ENCODE measurements at places on chromosomes 1 and 21.

DNA sequence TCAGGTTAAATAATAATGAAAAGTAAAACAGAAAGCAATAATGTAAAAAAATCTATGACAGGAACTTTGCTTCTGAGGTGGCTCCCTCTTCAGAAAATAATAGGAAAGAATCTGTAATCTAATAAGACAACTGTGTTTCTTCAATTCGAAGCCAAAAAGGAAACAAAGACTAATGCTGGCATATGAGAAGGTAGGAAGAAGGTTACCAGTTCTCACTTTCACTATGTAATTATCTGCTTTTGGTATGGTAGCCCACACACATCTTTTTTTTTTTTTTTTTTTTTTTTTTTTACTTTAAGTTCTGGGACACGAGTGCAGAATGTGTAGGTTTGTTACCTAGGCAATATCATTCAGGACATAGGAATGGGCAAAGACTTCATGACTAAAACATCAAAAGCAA is 47.1 kb downstream of the COP1 start:
- DNase-seq, result no peak

- no peak for DNase-seq
These were observed 18.8 kb upstream of the GRIK1 start for GRCh38 chr21:29958551-29958950.

DNA sequence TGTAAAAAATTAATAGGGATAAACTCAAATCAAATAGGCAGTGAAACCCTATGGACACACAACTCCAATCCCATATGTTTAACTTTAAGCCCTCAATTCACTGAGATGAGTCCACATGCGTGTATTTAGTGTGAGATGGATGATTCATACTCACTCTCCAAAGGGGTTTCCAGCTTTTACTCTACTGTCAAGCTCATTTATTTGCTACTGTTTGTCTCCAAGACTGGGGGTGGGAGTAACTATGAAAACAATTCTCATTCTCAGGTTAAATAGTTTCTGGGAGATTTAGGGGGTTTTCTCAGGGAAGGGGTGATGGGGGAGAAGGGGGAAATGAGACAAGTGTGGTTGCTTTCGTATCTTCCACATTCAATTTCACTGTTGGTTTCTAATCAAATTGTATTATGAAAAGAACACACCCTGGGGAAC is 2.7 kb downstream of the RAB29 start:
- DNase-seq, result no peak

GRCh38 chr1:152034654-152035538 is 1.9 kb downstream of the S100A11 start:
- DNase-seq, result peak; percentile 71

DNA sequence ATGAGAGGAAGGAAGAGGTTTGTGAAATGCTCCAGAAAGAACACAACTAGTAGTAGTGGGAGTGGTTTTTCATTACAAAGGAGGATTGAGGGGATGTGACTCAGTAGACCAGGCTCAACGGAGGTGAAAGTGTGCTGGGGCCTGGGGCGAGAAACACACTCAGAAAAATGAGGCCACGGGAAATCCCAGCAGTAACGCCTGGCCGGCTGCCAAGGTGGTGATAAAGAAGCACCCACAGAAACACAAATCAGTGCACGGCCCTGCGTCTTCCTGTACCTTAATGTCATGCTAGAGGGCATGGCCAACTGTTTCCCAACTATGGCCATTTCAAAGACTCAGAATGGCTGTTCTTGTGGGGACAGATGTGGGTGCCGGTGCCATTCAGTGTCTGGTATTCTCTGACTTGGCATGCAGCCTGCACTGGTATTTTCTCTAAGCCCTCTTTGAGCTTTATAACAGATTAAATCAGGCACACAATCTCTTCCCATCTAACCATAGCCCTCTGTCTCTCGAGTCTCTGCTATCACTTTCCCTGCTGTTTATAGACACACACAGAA is 38.2 kb downstream of the URB2 start:
- DNase-seq, result peak; percentile 91

- DNase-seq, result no peak
These were observed 3.9 kb upstream of the ACKR1 start for GRCh38 chr1:159200769-159201168.

- DNase-seq, result no peak
These were observed 14.9 kb downstream of the MAP3K7CL start for GRCh38 chr21:29145354-29145782.

GRCh38 chr1:143691400-143691891 is 280.3 kb downstream of the FAM72C start:
- DNase-seq, result no peak

- no peak for DNase-seq
These were observed 335.7 kb upstream of the NCAM2 start for GRCh38 chr21:20662514-20662913.

DNA sequence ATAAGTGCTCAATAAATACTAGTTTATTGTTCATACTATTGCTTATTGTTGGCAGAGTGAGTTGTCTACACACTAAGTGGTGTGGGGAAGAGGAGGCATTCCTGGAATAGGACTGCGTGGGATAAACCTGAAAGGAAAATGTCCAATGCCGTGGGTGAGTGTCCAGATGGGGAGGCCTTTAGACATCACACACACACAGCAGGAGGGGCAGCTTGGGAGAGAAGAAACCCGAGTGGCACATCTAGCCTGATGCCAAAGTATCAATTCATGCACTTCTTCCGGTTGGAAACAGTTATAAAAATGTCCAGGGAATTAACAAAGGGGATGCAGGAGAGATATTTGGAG is 27.3 kb downstream of the CCN1 start:
- DNase-seq, result no peak

GRCh38 chr1:100249155-100249536 is 488 bp downstream of the DBT start:
- DNase-seq, result no peak

DNA sequence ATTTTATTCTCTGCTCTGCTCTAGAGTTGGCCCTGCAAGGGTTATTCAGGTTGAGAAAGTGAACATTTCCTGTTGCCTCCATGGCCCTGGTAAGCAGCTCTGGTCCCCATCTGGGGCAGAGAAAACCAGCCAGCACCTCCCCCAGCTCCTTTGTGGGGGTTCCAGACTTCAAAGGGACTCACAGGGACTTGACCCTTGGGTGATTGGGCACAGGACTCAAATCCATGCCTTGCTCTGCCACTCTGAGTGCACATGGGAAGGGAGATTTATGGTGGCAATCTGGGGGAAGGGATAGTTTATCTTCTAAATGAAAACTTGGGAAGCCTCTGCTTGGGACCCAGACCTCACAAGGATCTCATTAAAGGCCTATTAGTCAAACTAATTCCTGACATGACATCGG is 212.8 kb downstream of the FOXD2 start:
- DNase-seq, result no peak

DNA sequence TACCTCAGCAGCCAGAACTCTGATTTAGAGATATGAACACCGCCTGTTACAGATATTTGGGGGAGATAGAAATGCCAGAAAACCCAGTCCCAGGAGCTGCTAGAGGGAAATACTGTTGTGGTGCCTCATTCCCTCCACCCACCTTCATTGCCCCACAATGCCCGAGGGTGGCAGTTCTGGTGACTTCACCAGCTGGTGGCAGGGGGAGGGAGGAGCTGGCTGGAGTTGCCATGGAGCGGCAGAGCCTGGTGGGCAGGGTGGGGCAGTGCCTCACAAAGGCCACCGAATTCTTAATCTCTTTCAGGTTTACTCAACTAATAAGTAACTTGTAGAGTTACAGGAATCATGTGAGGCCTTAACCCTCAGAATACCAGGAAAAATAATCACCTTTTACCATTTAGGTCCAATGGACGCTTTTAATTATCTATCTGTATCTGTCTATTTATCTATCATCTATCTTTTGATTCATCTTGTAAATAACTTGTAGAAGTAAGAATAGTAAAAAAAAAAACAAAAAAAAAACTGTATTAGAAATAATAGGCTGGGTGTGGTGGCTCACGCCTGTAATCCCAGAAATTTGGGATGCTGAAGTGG is 11.7 kb upstream of the S100A11 start:
- peak; percentile 75 for DNase-seq

DNA sequence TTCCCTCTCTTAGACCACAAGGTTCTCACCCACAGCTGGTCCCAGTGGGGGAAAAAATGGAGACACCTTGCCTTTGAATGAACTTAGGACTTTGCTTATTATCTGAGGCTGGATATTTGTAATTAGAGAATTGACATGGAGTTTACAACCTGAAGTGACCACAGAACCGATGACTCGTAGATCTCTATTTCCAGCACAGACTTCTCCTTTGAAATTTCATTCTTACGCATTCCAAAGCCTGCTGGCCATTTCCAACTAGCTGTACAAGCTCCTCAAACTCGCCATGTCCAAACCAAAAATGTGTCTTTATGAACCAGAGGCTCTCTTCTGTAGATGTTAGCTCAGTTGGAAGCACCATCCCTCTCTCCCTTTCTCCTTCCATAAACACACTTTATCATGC is 12.0 kb downstream of the RAB7B start:
- DNase-seq, result no peak

GRCh38 chr1:203599875-203600781 is 26.5 kb upstream of the ATP2B4 start:
- no peak for DNase-seq

GRCh38 chr1:48873944-48874343 is 97.3 kb upstream of the BEND5 start:
- no peak for DNase-seq

DNA sequence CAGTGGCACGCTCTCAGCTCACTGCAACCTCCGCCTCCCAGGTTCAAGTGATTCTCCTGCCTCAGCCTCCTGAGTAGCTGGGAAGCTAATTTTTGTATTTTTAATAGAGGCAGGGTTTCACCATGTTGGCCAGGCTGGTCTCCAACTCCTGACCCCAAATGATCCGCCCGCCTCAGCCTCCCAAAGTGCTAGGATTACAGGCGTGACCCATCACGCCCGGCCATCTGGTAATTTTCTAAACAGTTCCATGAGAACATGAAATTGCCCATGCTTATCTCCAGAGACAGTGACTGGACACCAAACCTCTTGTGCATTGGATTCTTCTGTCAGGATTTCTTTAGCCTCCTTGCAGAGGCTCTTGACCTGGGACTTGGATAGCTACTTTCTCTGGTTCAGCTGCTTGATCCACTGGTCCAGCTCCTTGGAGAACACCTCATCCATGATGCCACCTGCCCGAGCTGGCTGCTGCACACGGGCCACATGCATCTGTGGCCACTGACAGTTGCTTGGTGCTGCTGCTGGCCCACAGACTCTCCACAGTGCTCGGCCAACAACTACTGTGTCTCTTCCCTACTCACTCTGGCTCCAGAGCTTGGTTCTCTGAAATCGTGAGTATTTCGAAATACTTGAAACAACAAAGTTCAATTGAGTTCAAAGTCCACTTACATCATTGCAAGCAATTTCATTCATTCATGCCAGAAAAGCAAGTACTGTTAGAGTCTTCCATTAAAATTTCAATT is 40.0 kb upstream of the CTPS1 start:
- DNase-seq, result no peak

DNA sequence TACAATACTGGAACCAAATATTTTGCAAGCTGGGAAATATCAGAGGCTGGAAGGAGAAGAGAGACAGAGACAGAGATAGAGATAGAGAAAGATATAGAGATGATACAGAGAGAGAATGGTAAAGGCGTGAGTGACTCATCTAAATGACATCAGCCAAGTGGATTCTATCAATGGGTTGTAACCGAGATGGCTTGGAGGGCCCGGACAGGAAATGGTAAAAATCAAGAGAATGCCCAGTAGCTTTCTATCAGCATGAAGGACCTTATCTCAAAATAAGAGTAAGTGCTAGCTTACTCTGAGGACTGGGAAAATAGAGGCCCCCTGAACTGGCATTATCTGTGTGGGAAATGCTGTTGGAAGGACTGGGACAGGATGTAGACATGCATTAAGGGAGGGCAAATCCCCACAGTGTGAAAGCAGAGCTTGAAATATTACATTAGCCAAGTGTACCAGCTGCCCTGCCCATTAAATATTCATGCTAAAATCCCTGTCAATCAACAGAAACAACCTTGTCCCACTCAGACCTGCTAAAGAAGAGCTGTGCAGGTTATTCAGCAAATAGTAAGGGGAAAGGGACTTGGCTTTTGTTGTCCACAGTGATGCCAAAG is 76.6 kb upstream of the ZNF644 start:
- DNase-seq, result no peak

DNA sequence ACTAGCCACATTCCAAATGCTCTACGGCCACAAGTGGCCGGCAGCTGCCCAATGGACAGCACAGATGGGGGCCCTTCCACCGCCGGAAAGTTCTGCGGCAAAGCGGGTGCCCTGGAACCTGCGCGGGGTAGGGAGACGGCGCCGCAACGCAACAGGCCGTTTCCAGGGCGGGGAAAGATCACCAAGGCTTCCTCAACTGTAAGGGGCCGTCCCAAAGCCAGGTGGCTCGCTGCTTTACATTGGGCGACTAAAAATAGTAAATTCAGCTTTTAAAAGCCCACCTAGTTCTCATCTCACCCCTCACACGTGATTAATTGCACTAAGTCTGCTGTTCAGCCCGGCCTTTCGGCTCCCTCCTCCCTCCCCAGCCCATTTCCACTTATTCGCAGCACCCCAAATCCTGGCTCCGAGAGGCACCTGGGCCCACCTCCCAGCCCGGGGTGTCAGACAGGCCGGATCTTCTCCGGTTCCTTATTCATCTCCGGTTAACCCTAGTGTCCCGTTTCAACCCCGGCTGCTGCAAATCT is 643 bp downstream of the CFAP298 start:
- peak; percentile 33 for DNase-seq

DNA sequence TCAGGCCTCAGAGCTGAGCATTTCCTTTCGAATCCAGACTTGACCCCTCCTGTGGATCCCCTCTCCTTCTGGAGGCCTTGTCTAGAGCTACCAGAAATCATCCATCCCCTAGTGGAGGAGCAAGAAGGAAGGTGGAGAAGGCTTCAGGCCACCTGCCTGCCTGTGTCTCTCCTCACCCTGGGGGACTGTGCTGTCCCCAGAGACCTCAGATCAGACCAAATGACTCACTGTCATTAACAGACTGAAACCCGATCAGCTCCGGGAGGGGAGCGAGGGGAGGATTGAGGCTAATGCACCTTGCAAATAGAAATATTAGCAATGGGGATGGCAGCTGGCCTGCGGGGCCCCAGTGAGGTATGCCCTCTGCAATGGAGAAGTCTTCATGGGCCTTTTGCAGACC is 2.1 kb downstream of the MYBPH start:
- DNase-seq, result no peak

- DNase-seq, result no peak
These were observed 72.2 kb downstream of the ADAMTS1 start for GRCh38 chr21:26773058-26773457.
